ENCODE measurements at places on chromosomes 4 and X. TPM values are rescaled to one million over a fixed set of nuclear protein-coding genes. Genes with fewer than 3 reads are reported as not detected.
A peak's percentile ranks its signal among the peaks of the same experiment; 100 is the strongest.

GRCh38 chr4:88137112-88137511 is 21.3 kb downstream of the ABCG2 start:
- no peak for DNase-seq

- DNase-seq: no peak
Measured at GRCh38 chr4:98529970-98530569, 128.3 kb downstream of the TSPAN5 start.

GRCh38 chr4:2478229-2478628 is 9.3 kb downstream of the RNF4 start:
- DNase-seq: no peak

GRCh38 chr4:21768349-21769310 is 179.9 kb downstream of the KCNIP4 start:
- peak; percentile 76 for DNase-seq

NWD2 gene
- total RNA-seq: 0.41 TPM

SMIM31 gene
- total RNA-seq: not detected

THAP9 gene
- 18.9 TPM for total RNA-seq

COL4A5 gene
- total RNA-seq: 65.5 TPM

LSM6 gene
- 56.3 TPM for total RNA-seq

Measured in tongue (tissue), 3 donors.